ENCODE measurements at places on chromosomes 12 and 14.

GRCh38 chr12:99380701-99381100 is 266.9 kb upstream of the GARIN6 start:
- DNase-seq, result no peak

DNA sequence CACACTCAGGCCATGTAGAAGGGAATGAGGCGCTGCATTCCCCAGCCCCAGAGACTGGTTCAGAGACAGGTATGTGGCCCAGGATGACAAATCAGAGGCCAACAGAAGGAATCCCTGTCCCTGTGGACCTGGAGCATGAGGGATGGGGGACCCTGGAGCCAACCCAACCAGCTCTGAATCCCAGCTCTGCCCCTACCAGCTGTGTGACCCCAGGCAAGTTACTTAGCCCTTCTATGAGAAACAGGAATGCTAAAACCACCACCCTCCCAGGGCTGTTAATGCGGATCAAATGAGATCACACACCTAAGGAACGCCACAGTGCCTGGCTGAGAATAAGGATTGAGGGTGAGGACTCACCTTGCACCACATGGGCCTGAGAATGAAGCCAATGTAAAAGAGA is 15.6 kb downstream of the ITPK1 start:
- no peak for DNase-seq

GRCh38 chr12:19277711-19278110 is 148.2 kb downstream of the PLEKHA5 start:
- no peak for DNase-seq

DNA sequence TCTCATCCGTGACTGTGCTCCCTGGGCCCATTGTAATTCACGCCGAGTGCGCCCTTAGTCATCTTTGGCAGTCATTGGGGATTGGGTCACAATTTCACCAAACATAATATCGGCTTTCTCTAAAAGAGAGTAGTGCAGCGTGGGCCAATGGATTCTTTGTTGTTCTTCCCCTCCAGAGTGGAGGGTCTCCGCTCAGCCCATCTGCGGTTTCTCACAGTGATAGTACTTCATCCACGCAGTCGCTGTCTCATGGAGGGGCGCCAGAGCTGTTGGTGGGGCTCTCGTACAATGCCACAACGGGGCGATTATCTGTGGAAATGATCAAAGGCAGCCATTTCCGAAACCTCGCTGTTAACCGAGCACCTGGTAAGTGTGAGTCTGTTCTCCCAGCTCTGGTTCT is 321.8 kb downstream of the SNAPC1 start:
- no peak for DNase-seq

DNA sequence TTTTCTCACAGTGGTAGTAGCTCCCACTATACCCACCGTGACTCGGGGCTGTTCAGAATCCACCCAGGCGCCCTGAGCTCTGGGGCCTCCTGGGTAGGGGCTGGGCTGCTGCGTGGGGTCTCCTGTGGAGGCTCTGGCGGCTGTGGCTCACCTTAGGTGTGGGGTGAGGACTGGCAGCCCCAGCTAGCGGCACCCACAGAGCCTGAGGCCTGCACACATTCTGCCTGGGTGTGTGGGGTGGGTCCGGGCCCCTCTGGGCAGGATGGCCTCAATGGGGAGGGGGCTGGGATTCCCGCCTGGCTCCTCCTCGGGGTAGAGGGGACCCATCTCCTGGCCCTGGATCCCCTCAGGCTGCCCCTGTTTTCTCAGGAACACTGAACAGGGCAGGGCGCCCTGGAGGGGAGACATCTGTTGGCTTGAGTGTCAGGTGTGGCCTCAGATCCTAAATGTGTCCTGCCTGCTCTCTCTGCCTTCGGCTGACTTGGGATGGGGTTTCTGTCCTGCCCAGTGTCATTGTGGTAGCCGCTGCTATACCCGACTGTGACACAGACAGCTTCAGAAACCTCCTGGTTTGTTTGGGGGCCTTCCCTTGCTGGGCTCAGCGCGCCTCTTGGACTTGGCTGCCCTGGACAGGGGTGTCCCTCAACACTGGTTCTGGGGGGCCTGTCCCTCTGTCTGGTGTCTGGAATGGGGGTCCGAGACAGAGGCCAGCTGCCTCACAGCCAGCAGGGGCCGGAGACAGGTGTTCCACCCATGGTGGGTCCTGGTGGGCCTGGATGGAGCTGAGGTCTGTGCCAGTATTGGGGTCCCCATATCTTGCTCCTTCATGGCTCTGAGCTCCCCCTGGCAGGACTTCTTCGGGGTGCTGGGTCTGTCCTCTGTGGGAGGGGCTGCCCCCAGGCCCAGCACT is 354.9 kb downstream of the TMEM121 start:
- no peak for DNase-seq

DNA sequence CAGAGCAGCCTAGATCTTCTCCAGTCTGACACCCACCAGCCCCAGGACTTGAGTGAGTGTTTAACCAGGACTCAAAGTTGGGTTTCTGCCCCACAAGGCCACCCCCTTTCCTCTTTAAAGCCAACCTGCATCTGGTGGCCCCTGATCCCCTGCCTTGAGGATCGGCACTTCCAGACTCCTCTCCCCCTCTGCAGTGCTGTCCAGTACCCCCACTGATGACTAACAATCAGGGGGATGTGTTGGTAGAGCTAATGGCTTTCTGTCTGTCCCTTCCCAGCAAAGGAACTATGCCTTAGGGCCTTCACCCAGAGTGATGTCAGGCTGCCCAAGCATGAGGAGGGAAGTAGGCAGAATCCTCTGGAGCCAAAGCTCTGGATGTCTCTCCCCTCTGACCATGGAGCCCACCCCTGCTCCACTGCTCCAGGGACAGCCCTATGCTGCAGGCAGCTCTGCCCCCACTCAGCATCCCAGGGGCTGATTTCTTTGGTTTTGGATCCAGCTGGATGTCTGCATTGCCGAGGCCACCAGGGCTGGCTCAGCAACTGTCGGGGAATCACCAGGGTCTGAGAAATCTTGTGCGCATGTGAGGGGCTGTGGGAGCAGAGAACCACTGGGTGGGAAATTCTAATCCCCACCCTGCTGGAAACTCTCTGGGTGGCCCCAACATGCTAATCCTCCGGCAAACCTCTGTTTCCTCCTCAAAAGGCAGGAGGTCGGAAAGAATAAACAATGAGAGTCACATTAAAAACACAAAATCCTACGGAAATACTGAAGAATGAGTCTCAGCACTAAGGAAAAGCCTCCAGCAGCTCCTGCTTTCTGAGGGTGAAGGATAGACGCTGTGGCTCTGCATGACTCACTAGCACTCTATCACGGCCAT is 42.9 kb downstream of the DAD1 start:
- peak; percentile 70 for DNase-seq

- no peak for DNase-seq
Observed at GRCh38 chr14:48622980-48623379, 947.6 kb upstream of the MDGA2 start.

- no peak for DNase-seq
Observed at GRCh38 chr12:102351322-102351721, 129.0 kb downstream of the IGF1 start.

DNA sequence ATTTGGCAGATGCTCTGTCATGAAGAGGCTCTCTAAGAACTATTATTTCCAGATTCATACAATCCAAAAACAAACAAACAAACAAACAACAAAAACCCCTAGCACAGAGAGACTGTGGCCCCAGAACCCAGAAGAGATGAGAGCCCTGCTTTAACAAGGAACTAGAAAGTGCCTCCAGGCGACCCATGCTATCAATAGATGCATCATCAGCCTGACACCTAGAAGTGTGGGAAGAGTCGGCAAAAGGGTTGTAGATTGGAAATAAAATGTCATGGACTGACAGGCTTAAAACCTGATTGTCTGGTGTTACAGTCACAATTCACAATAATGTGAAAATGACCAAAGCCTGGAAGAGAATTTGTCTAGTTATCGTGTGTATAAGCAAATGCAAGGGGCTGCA is 50.6 kb upstream of the FLRT2 start:
- DNase-seq, result no peak

Data from HFF-Myc (cell line).